Suprapubic skin (tissue), 4 donors: ENCODE measurements at places on chromosomes 4 and X.

DNA sequence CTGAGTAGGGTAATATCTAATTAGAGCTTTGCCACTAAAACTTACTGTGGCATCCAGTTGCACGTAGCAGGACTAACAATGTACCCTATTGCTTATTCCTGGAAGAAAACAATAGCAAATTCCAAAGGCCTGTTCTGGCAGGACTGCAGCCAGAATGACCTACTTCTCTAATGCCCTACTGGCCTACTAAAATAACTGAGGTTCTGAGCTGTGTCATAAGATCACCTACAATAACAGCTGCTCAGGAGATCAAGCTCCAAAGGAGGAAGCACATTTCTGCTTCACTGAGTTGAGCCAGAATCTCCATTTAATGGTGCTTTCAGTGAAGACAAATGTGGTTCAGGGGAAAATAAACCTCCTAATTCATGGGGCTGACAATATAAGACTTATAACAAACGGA lies 42.2 kb upstream of the CXCL8 start:
- no peak overlapping the region for H3K4me3 ChIP-seq
- H3K4me1 ChIP-seq, result no peaks in the 10 kb centered on the region
- DNase-seq, result no peak
- no peaks in the 10 kb centered on the region for H3K27me3 ChIP-seq

DNA sequence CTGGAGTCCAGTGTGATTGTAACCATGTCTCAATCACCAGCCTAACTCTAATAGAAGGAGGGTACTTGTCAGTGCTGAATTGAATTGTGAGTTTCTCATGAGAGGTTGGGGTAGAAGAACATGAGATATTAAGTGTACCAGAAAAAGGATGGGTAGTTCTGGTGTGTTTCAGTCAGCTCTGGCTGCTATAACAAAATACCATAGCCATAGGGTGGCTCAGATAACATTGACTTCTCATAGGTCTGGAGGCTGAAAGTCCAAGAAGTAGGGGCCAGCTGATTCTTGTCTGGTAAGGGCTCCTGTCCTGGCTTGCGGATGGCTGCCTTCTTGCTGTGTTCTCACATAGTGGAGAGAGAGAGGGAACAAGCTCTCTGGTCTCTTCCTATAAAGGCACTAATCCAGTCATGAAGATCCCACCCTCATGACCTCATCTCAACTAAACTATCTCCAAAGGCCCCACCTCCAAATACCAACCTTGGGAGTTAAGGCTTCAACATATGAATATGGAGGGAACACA lies 35.6 kb upstream of the STX18 start:
- H3K4me1 ChIP-seq, result peaks cover 15% of the 10 kb centered on the region
- no peak overlapping the region for H3K27ac ChIP-seq
- DNase-seq, result no peak

GRCh38 chrX:650811-651210 lies 20.2 kb downstream of the SHOX start:
- no peaks in the 10 kb centered on the region for H3K36me3 ChIP-seq
- H3K4me1 ChIP-seq, result no peaks in the 10 kb centered on the region
- DNase-seq, result no peak
- peaks cover 1% of the 10 kb centered on the region for H3K27me3 ChIP-seq
- no peak overlapping the region for H3K27ac ChIP-seq
- no peak overlapping the region for H3K4me3 ChIP-seq

DNA sequence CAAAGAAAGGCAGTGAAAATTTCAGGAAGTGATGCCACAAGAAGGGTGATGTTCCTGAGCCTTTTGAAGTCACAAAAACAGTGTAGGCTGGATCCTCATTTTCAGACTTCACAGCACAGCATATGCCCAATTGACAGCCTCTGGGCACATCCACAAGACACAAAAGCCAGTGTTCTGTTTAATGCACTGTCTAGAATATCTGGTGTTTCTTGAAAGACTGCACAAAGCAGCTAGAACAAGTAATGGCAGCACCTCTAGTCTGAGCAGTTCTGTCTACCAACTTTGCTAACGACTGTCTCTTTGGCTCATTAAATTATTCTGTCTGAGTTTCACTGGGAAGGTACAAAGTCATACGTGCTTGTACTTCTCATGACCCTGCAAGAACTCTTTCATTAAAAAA lies 417.1 kb upstream of the GALNT7 start:
- no peak for DNase-seq
- H3K4me1 ChIP-seq, result no peaks in the 10 kb centered on the region
- H3K27ac ChIP-seq, result no peak overlapping the region
- H3K36me3 ChIP-seq, result no peaks in the 10 kb centered on the region
- no peak overlapping the region for H3K4me3 ChIP-seq

GRCh38 chr4:18935659-18936345 lies 914.2 kb upstream of the LCORL start:
- no peaks in the 10 kb centered on the region for H3K36me3 ChIP-seq
- DNase-seq, result no peak
- H3K27me3 ChIP-seq, result no peaks in the 10 kb centered on the region
- H3K4me1 ChIP-seq, result no peaks in the 10 kb centered on the region
- no peak overlapping the region for H3K4me3 ChIP-seq
- H3K27ac ChIP-seq, result no peak overlapping the region

GRCh38 chr4:155085843-155086530 lies 122.4 kb upstream of the NPY2R start:
- H3K4me1 ChIP-seq, result no peaks in the 10 kb centered on the region
- H3K36me3 ChIP-seq, result no peaks in the 10 kb centered on the region
- no peaks in the 10 kb centered on the region for H3K27me3 ChIP-seq
- no peak overlapping the region for H3K4me3 ChIP-seq
- no peak for DNase-seq

DNA sequence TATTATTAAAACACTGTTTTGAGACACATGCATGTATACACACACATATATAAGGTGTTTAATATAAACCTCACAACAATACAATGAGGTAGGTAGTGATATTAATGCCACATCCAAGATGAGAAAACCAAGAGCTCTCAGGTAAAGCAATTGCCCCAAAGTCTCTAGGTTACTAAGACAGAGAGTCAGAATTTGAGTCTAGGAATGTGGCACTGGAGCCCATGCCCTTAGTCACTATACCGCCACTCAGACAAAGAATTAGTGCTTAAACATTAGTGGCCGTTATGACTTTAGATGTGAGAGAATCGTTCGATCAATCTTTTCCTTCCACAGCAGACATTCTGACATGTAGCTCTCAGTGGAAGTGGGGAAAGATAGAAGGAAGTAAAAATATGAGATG lies 108.2 kb upstream of the ACSL4 start:
- no peak for DNase-seq
- H3K27ac ChIP-seq, result no peak overlapping the region
- no peaks in the 10 kb centered on the region for H3K36me3 ChIP-seq
- no peaks in the 10 kb centered on the region for H3K27me3 ChIP-seq
- H3K4me1 ChIP-seq, result peaks cover 5% of the 10 kb centered on the region

- H3K4me3 ChIP-seq, result no peak overlapping the region
- no peaks in the 10 kb centered on the region for H3K4me1 ChIP-seq
- no peaks in the 10 kb centered on the region for H3K27me3 ChIP-seq
- no peak for DNase-seq
Observed at GRCh38 chr4:93370256-93370655, 458.3 kb upstream of the ATOH1 start.

- no peaks in the 10 kb centered on the region for H3K36me3 ChIP-seq
- no peak overlapping the region for H3K27ac ChIP-seq
- no peaks in the 10 kb centered on the region for H3K27me3 ChIP-seq
Observed at GRCh38 chr4:22202975-22203710, 254.6 kb upstream of the KCNIP4 start.

GRCh38 chr4:30847167-30847566 lies 127.0 kb downstream of the PCDH7 start:
- H3K36me3 ChIP-seq, result no peaks in the 10 kb centered on the region
- DNase-seq, result no peak
- no peaks in the 10 kb centered on the region for H3K27me3 ChIP-seq

DNA sequence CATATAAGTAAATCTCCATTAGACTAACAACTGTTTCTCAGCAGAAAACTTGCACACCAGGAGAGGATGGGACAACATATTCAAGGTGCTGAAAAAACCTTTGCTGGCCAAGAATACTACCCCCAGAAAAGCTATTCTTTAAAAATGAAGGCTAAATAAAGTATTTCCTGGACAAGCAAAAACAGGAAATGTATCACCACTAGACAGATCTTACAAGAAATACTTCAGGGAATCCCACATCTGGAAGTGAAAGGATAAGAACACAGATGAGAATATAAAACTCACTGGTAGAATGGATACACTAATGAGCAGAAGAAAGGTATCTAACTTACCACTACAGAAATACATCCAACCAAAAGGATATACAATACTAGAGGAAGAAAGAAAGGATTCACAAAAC lies 27.0 kb upstream of the ADH1C start:
- H3K27ac ChIP-seq, result no peak overlapping the region
